ENCODE measurements at places on chromosomes 5 and 9.

- DNase-seq: no peak
Observed at GRCh38 chr5:113367586-113367985, 67.2 kb downstream of the TSSK1B start.

DNA sequence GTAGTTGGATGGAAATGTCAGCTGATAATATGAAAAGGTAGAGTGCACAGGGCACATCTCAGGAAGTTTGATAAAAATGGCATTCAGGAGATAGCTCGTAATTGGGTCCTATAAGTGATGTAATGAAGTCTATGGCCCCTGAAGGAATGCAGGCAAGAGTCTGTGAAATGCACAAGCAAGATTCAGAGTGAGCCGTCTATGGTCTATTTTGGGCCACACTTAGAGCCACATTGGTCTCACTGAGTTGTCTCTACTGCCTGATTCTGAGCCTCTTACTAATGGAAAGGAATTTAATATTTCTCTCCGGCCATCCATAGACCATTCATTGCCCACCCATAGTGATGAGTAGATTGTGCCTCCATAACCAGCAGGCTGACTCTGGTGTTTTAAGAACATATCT lies 111.3 kb upstream of the KCNN2 start:
- no peak for DNase-seq

- peak; percentile 39 for DNase-seq
Observed at GRCh38 chr5:126503602-126504104, 80.4 kb downstream of the GRAMD2B start.

- no peak for DNase-seq
Observed at GRCh38 chr9:69535911-69536310, 136.3 kb downstream of the APBA1 start.

DNA sequence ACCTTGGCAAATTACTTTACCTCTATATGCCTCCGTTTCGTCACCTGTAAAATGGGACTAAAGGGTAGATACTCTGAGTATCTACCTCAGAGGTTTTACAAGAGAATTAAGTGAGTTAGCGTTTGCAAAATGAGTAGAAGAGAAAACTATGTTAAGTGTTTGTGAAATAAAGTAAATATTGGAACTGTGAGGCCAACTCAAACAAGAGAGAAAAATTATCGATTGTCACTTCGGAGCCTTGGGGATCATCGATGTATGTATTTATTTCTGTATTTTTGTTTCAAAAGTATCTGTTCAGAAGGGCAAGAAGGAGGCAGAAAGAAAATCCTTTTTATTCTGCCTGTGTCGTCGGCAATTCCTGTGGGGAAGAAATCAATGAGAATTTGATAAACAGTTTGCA lies 25.8 kb upstream of the C5orf58 start:
- no peak for DNase-seq

DNA sequence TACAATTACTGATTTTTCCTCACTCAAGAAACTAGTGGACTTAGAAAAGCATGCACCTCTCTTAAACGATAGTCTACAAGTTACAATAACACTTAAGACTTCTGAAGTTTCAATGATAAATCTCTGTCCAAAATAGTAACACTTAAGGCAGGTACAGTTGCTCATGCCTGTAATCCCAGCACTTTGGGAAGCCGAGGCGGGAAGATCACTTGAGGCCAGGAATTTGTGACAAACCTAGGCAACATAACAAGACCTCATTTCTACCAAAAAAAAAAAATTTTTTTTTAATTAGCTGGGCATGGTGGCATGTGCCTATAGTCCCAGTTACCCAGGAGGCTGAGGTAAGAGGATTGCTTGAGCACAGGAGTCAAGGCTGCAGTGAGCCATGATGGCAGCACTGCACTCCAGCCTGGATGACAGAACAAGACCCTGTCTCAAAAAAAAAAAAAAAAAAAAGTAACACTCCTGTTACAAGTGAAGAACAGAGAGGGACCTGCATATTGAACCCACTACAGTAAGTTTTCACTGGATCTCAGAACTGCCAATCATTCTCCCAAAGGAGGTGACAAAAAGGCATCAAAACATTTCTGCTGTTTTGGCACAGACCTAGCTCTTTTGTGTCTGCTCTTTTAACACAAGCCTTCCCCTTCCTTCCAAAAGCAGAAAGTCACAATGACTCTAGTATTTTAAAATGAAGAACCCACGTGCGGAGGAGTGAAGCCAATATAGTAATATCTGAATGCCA lies 3.5 kb downstream of the ABITRAM start:
- DNase-seq: no peak

DNA sequence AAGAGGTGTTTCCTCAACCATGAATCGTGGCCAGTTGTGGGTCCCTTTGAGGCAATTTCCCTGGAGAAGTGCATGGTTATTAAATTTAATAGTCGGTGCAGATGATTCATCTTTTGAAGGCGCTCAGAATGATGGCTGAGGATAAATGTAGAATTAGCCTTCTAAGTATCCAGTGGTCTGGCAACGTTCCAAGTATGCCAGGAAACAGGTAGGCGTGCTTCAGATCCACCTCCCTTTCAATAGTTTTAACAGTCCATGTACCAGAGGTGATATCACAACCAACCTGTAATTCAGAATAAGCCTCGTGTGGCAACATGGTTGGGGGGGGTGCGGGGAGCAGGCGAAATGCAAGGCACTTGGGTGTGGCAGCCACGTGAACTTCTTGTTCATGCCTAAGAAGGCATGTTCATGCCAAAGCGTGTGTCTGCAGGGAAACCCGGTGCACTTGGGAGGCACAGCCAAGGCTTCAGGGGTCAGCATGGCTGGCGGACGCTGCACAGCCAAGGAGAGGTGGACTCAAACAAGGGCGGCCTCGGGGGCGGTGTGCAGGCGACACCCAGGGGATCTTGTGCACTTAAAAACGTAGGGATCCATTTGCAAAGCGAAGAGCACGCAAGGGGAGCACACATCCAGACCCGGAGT lies 5.2 kb upstream of the NKD2 start:
- DNase-seq: no peak

- DNase-seq: no peak
Observed at GRCh38 chr5:178111925-178112324, 1.4 kb upstream of the N4BP3 start.

DNA sequence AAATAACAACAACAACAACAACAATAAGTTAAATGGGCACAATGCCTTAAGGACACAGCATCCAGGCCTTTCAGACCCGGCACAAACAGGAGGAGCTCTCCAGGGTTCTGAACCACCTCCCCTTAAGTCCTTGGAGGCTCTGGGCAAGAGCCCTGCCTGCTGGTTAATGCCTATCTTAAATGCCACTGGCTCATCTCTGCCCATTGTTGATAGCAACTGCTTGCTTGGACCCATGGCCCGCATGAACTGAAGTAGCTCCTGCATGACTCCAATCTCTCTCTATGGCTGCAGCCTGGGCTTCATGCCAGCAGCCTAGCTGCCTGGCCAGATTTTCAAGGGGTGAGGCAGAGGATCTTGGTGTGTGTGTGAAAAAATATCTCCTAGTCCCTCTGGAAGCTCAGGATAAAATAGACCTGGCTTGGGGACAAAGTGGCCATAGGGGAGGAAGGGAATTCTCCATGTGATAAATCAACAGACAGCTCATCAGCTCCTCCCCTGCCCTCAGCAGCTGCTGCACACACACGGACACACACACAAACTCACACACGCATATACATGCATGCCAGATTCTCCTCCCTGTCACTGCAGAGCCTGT lies 27.4 kb downstream of the FAM219A start:
- peak; percentile 76 for DNase-seq

DNA sequence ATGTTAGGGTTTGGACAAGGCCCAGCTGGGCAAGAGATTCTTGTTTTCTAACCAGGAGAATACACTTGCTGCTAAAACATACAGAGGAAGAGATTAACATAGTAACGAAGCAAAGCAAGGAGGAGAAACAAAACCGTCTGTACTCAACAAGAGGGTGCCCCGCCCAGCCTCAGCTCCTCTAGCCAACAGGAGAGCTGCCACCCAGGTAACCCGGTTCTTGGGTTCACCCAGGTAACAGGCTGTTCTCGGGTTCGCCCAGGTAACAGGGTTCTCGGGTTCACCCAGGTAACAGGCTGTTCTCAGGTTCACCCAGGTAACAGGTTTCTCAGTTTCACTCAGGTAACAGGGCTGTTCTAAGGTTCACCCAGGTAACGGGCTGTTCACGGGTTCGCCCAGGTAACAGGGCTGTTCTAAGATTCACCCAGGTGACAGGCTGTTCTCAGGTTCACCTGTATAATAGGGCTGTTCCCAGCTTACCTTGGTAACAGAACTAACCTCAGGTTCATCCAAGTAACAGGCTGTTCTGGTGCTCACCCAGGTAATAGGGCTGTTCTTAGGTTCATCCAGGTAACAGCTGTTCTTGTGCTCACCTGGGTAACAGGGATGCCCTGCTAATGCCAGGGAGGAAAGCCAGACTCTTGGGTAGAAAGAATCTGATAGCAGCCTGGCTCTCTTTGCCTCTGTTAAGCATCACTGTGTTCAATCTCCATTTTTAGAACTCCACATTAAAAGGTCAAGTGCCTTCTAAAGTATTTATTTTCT lies 271.6 kb downstream of the SYK start:
- no peak for DNase-seq

DNA sequence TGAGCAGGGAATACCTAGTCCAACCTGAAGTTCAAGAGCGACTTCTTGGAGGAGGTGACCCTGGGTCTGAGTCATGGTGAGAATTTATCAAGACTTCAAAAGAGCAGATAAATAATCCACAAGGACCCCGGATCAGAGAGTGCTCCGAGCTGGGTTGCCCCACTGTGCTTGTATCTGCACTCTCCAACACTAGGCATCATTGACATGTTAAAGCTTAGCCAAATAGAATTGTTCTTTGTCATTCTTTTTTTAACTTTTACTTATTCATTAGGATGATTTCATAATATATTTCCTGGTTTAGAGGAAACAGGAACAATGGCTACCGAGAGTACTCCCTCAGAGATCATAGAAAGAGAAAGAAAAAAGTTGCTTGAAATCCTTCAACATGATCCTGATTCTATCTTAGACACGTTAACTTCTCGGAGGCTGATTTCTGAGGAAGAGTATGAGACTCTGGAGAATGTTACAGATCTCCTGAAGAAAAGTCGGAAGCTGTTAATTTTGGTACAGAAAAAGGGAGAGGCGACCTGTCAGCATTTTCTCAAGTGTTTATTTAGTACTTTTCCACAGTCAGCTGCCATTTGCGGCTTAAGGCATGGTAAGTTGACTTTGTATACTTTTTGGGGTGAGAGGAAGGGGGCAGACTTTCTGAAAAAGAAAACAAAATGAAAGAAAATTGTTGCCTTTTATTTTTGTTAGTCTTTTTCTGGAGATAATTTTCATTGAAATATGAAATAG lies at the start of gene CARD6:
Gene CARD6 (plus strand): TSS at position 300 of the 738 bp plus-strand sequence. CDS start 16 bp downstream, at position 316.
- DNase-seq: no peak

DNA sequence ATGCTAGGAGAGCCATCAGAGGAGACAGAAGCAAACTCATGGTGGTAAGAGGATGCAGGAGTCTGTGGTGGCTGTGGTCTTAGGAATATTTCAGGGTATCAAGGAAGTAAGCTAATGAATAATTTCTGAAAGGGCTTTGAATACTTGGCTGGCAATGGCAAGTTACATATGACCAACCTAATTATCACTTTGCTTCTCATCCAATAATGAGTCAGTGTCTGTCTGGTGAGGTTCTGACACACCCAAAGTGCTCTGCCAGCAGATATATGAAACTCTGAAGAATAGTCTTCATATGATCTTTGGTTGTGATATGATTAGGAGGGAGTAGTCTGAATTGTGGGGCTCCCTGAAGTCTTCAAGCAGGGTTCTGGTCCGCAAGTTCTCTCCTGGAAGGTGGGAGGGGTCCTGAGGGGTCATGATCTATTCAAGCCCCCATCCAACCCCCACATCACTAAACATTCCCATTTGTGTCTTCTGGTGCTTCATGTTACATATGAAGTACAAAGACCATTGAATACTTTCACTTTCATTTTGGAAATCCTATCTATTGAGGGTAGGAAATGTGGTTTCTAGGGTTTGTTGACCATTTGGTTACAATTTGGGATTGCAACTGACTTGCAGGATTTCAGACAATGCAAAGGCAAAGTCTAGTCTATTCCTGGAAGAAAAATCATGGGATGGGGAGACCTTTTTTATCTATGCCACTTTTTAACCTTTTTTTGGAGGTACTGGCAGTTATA lies 199.9 kb upstream of the CDKN2B start:
- DNase-seq: no peak

DNA sequence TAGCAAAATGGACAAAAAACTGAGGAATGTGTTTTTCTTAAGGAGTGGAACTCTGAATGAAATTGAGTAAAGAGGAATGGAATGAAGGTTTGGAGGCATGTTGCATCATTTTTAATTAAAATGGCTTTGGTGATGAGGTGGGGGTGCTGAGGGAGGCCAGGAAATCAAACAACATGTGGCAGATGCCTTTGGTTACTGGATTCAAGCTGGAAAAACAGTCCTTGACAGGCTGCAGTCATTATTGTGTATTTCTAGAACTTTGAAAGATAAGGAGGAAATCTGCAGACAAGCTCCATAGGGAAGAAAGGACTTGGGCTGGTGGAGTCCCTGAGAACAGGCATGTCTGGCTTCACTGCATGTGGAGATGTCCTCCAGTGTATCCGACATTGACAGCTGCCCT lies 203.5 kb upstream of the HAPLN1 start:
- no peak for DNase-seq

- no peak for DNase-seq
Observed at GRCh38 chr9:105357937-105358336, 89.9 kb upstream of the FSD1L start.

DNA sequence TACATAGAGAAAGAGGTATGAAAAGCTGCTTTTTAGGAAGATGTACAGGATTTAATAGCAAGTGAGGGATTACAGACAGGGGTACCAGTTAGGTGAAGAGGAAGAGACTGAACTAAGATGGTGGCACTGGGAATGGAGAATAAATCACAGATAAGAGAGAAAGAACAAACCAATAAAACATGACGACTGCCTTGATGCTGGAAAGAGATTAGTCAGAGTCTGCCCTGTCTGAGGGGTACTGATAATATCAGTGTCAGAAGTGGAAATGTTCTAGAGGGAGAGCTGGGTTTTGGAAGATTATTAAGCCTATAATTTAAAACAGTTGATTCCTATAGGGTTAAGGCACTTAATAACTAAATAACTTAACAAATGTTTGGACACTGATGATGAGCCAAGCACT lies 77.7 kb downstream of the NR2F1 start:
- no peak for DNase-seq

DNA sequence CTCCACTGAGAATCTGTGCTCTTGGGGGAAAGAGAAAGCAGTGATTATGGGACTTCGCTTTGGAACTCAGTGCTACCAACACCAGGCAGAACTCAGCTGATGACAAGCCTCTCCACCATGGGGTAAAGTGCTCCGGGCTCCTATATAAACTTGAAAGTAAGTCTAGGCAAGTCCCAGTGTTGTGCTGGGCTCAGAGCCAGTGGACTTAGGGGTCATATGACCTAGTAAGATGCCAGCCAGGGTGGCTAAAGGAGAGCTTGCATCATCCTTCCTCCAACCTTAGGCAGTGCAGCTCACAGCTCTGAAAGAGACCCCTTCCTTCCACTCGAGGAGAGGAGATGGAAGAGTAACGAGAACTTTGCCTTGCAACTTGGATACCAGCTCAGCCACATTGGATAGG lies 35.1 kb upstream of the FREM1 start:
- no peak for DNase-seq

DNA sequence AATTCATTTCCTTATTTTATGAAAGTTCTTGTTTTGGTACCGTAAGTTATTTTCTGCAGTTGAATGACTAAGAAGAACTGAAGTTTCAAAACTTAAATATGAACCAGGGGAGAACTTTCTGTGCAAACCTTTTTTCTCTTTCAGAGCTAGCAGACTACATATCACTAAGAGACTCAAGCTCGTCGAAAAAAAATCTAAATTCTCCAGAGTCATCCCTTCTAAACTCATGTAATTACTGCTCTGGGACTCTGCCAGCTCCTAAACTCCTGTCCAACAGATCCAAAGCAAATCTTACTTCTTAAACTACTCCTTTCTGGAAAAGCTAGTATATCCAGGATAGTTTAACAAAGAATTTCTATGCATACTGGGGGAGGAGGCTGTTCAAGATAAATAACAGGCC lies 87.0 kb upstream of the NR5A1 start:
- DNase-seq: no peak
